ENCODE measurements at places on chromosomes 16 and 17.

- no peak for DNase-seq
Measured at GRCh38 chr16:82960918-82961317, 334.1 kb downstream of the CDH13 start.

DNA sequence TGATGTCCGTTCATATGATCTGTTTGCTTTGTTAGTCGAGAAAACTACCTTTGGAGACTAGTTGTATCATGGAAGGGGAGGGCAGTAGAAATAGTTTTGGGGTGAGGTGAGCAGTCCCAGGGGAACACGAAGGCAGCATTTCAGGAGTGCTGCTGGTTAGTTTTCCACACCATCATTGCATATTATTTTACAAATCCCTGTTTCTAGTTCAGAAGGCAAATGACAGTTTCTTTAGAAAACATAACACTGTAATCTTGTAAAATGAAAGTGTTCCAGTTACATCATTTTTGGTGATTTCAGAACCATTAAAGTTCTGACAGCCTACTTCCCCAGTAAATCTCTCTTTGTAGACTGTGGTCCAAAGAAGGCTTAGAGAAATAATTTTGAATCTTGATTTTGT is 25.4 kb downstream of the BANP start:
- peak; percentile 49 for DNase-seq

DNA sequence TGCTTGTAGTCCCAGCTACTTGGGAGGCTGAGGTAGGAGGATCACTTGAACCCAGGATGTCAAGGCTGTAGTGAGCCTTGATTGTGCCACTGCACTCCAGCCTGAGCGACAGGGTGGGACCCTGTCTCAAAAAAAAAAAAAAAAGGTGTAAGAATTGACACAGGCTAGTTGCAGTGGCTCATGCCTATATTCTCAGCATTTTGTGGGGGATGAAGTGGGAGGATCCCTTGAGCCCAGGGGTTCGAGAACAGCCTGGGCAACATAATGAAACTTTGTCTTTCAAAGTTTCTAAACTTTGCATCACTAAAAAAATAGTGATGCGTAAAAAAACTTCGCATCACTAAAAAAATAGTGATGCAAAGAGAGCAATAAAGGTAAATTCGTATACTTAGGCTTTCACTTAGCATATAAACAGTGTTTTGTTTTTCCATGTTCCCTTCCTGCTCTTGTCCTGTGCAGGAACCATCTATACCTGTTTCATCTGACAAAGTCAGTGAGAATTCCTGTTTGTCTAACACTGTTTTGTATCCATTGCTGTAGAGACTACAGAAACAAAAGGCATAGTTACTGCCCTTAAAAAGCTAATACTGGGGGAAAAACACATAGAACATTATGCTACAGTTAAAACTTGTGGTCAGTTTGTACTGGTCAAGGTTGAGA is 32.1 kb downstream of the CTCF start:
- no peak for DNase-seq

GRCh38 chr17:10061111-10061845 is 137.1 kb downstream of the GAS7 start:
- DNase-seq: peak; percentile 93

- no peak for DNase-seq
Measured at GRCh38 chr16:69110406-69110805, 5.0 kb downstream of the HAS3 start.

DNA sequence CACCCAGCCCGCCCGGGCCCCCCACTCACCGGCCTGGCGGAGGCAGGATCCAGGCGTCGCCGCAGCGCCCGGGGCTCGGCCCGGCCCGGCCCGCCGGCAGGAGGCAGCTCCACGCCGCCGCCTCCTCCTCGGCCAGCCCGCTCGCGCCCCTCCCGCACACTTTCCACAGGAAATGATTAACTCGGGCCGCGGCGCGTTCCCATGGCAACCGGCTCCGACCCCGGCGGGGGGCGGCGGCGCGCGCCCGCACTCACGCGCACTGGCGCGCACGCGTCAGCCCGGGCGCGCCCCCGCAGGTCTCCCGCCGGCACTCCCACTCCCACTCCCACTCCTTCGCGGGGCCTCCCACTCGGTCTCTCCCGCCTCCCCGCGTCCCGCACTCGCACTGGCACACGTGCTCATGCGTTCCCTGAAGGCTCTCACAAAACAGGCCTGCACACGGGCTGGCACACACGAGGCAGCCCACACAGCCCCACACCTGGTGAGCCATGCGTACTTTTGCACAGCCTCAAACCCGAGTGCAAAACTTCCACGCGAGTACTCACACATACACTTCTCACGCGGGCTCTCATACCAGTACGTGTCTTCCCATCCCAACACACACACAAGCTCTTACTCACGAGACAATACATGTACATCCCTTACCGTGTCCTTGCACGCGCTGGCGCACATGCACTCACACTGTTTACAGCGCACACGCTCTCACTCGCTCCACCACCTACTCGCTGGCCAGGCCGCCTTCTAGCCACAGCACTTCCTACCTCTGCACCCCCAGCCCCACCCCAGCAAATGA is at the start of gene KIFC3:
KIFC3 (minus strand) TSS at position 151 of the 793 bp plus-strand sequence. CDS start 4,248 bp downstream, outside the sequence.
- peak; percentile 74 for DNase-seq

GRCh38 chr16:83619381-83620150 is 188.2 kb upstream of the HSBP1 start:
- DNase-seq: no peak

DNA sequence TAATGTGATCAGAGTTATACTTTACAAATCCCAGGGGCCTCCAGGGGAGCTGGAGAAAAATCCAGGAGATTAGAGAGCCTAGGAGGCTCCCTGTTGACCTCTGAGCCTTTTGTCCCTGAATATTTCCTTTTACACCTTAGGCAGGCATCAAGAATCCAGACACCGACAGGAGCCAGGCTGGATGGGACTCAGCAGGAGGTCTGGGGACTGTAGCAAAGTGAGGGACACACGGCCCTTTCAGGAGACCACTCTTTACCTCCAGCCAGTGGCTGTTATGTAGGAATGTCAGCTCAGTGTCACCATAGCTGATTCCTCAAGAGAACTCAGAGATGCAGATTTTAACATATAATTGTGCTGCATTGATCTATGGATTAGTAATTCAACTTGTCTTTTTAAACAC is 198.4 kb downstream of the SHISA9 start:
- DNase-seq: no peak

DNA sequence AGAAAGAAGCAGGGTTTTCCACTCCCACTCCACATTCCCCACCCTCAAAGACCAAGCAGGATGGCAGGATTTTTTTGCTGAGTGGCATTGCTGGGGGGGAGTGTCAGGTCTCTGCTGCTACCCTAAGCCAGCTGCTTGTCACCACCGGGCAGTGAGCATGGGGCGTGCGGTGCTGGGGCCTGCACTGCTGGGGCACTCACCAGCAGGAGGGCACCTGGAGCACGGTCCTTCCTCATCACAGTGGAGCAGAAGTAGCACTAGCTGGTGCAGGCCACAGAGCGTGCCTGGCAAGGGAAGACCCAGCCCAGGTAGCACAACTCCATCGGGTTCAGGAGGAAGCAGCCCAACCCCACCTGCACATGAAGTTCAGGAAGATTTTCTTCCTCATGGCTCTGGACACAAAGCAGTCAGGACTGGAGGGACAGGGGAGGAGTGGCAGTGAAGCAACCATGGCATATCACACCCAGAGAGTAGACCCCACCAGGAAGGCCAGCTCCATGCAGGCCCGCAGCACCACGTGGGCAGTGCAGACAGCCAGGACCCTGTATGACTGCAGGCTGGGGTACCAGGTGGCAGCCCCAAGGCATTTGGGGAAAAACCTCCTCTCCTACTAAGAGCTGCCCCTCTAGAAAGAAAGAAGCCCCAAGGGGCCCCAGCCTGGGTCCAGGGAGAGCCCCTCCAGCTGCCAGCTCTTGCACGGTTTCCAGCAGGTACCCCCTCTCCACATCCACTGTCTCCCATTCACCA is 16.7 kb upstream of the MYO18A start:
- DNase-seq: no peak

DNA sequence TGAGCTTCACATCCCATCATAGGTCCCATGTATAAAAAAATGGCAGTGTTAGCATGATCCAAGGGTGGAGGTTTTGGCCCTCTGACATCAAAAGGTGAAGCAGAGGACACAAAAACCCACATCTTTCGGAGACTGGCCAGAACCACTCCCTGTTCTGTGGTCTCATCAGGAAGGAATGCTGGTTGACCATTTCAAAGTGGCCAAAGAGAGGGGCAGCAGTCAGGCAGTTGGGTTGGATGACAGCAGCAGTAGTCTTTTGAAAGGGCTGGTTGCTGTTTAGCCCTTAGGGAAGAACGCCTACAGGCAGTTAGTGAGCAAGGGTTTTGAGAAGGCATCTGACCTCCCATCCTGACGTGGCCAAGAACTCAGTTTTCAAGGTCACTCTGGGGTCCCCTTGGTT is 40.5 kb downstream of the LCMT1 start:
- DNase-seq: peak; percentile 70

GRCh38 chr17:74554909-74555308 is 9.0 kb upstream of the CD300C start:
- DNase-seq: no peak

Measured in AG10803 (cell line).